ENCODE measurements at places on chromosomes 2 and 18.

GRCh38 chr2:61157371-61158003 is 4.5 kb upstream of the C2orf74 start:
- DNase-seq: no peak

- no peak for DNase-seq
Observed at GRCh38 chr18:50662775-50663383, 103.0 kb downstream of the MAPK4 start.

- DNase-seq: no peak
Observed at GRCh38 chr2:85175369-85176299, 42.4 kb downstream of the TCF7L1 start.

DNA sequence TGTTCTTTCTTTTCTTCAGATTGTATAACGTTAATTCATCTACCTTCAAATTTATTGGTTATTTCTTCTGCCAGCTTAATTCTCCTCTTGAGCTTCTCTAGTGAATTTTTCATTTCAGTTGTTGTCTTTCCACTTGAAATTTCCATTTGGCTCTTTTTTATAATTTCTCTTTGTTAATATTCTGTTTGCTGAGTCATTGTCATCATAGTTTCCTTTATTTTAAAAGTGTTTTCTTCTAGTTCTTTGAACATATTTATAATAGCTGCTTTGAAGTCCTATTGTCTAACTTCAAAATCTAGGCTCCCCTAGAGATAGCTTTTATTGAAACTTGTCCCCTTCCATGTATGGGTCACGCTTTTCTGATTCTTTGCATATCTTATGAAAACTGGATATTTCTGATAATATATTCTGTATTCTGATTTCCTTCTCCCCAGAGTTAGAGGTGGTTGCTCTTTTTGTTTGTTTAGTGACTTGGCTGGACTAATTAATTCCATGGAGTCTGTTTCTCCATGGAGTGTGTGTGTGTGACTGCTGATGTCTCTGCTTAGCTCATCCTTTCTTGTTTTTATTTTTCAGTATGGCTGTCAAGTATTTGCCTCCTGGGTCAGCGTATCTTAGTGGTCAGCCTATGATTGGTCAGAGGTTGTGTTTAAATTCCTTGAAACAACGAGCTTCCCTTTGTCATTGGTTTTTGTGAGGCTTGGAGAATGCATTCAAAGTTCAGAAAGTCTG is 47.6 kb downstream of the DIS3L2 start:
- no peak for DNase-seq

- no peak for DNase-seq
Observed at GRCh38 chr18:41858761-41859555, 96.1 kb upstream of the PIK3C3 start.

DNA sequence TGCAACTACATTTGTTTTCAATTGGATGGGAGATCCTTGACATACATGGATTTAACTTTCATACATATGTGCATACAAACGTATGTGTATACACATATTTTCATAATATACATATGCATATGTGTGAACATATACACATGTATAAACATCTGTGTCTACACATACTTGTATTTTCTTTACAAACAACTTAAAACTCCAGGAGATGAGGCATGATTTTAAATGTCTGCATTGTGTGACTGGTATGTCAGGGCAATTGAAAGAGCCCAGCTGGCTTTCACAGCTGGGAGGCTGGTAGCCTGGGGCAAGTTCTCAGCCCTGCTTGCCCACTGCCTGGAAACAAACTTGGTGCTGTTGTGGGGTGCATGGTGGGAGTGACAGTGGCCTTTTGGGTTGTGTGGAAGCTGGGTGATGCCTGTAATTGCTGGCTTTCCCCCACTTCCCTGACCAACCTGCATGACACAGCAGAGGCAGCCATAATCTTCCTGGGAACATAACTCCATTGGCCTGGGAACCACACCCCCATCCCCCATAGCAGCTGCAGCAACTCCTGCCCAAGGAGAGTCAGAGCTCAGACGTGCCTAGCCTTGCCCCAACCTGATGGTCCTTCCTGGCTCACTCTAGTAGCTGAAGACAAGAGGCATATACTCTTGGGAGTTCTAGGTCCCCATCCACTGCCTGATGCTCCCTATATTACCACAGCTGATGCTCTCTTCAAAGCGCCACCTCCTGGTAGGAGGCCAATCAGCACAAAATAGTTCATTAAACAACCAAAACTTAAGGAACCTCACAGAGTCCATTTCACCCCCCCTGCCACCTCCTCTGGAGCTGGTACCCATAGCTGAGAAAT is 158.3 kb downstream of the CERS6 start:
- DNase-seq: no peak

DNA sequence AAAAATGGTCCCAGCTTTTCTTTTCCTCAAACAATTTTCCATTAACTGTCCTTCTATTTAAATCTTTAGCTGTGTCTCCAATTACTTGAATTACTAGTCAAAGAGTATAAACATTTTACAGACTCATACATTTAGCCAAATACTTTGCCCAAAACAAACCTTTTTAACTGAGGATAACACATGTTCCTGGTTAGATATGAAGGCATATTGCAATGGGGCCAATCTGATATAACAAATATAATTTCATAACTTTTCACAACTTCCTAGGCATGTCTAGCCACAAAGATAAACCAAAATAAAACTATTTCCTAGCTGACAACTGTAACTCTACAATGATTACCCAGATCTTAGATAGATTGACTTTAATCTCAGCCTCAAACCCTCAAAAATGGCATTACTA is 247.5 kb upstream of the ZNF521 start:
- no peak for DNase-seq

- no peak for DNase-seq
Observed at GRCh38 chr2:72415781-72416475, 268.3 kb upstream of the CYP26B1 start.

DNA sequence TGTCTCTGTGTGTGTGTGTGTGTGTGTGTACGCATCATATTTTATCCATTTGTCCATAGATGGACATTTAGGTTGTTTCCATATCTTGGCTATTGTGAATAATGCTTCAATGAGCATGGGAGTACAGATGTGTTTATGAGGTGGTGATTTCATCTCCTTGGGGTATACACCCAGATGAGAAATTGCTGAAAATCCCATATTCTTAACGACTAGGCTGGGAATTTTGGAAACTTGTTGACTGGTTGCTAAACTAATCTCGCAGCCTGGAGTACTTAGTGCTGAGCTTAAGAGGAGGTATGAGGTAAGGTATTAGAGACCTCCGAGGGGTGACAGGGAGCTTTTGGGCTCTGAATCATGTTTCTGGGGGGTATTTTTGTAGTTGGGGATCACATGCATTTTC is 66.0 kb upstream of the SPRED2 start:
- DNase-seq: no peak

- no peak for DNase-seq
Observed at GRCh38 chr2:39949131-39949530, 170.1 kb upstream of the THUMPD2 start.

DNA sequence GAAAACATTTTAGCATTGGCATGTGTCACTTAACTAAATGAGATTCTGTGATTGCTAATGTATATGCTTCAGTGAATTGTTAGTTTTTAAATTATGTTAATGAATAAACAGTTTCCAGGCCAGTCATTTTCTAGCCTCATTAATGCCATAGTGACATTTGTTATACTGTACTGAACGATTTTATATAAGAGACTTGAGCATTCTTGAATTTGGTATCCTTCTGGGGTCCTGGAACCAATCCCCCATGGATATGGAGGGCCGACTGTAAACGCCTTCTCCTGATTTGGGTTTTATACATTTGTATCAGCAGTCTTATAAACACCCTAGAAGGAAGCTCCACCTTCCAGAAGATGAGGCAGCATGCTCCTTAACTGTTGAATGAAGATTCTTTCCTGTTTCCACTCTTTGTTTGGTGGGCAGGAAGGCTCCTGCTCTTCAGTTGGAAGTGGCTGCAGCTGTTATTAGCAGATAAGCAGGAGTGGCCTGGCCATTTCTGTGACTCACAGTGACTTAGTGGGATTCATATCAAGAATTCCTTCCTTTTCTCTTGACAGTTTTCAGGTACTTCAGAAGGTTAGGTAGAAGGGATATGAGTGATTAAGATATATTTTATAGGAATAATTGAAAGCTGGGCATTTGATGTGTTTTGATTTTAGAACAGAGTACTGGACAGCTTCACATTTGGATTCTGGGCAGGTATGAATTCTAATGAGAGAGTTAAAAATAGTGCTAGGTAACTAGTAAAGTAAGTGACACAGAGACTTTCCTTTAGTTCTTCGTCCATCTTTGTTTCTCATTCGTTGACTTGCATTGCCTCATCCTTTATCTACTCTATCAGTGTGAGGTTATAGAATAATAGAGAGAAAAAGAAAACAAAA is 124.9 kb downstream of the PLCL1 start:
- DNase-seq: no peak

GRCh38 chr2:222892321-222892720 is 31.5 kb downstream of the ACSL3 start:
- DNase-seq: no peak

- no peak for DNase-seq
Observed at GRCh38 chr18:36196238-36196995, 9.1 kb downstream of the MOCOS start.

DNA sequence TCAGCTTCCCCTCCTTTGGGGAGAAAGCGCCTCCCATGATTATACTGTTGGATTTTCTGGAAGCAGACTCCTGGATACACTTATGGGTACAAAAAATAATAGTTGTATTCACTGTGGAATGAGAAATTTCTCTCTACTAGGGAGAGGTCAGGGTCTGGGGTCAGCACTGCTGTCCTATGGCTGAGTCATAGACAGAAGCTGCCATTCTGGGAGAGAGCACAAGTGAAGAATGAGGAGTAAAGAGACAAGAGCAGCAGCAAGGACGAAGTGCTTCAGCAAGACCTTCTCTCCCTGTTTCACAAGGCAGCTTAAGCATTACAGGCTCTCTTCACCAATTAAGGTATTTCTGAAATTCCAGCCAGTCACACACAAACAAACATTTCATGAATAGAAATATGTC is 10.1 kb upstream of the UNC80 start:
- DNase-seq: no peak

- no peak for DNase-seq
Observed at GRCh38 chr2:239598011-239598731, 197.4 kb upstream of the HDAC4 start.

DNA sequence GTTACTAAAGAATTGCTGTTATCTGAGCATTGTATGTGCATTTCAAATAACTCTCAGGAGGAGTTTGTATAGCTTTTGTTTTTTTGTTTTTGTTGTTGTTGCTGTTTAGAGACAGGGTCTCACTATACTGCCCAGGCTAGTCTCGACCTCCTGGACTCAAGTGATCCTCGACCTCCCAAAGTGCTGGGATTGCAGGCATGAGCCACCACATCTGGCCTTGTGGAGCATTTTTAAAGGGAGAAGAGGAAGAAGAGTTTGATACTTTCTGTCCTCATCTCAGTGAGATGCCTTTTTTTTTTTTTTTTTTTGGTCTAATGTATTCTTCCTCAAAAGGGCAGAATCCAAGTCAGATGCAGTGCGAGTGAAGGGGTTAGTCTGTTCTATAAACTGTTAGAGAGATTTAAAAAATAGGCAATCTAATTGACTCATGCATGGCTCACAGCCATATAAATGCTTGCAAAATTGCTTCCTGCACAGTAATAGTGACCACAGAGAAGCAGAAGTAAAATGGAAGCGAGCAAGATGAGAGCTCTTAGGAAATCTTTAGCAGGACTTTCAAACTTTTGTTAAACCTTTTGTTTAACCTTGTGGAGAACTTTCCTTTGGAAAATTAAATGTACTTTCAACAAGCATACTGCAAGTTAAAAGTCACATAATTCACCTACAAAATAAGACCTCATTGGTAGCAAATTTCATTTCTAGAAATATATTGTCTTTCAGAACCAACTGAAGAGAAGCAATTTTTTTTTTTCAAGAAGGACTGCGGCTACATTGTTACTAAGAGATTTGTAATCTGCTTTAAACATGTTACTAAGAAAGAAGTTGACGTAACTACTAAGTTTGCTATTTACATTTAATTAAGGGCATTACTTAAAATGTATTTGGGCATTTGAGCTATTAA is 52.3 kb upstream of the ROCK1 start:
- no peak for DNase-seq

DNA sequence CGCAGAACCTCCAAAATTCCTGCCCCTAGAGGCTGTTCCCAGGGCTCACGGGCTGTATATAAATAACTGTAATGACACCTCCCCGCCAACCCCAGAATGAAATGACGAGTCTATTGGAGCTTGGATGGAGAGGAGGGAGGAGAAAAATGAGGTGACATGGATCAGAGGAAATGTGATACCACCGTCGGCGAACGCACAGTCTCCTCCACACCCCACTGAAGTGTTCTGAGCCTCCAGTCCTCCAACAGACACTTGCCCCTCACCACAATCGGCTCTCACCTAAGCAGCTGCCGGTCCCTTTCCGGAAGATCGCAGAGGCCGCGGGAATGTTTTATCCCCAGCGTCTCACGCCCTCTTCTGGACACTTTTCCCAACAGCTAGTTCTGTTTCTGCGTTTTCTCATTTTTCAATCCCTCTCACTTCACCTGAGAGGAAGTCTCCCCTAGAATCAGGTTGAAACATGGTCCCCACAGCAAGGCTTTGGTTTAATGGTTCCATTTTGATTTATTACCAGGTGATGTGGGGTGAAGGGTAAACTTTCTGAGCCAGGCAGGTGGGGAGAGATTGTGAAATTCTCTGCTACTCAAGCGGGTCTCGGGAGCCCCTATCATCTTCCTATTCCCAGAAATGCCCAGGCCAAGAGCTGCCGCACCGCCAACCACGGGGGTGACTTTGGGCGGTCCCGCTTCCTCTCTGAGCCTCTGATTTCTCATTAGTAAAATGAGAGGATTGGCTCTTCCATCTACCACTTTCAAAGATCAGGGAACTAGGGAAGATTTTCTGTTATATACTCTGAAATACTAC is 9.1 kb upstream of the MYO5B start:
- no peak for DNase-seq

DNA sequence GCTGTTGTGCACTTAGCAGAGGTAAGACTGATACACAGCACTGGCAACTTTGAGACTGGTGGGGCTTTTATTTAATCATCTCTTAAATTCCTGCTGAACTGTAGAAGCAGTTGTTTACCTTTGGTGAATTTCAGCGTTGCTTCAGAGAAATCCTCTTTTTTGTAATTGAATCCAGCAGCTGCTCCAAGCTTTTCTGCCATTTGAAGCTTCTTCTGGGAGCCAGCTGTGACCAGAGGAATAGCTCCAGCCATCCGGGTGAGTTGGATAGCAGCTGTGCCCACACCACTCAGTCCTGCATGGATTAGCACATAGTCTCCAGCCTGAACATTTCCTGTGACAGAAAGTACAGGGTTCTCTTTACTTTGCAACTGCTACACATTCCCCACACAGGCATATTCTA is 3.9 kb downstream of the TP53I3 start:
- DNase-seq: no peak

Data from stimulated activated CD4-positive, alpha-beta T cell treated with anti-CD3 and anti-CD28 coated beads, Interleukin-2, amount 100 ng/mL, for 24 hours (primary cell).